Diencephalon (tissue), 1 donor: ENCODE measurements at places on chromosomes 1 and 21. TPM values are rescaled to one million over a fixed set of nuclear protein-coding genes. Genes with fewer than 3 reads are reported as not detected.

Gene RPS8
- 1,149 TPM for total RNA-seq

Gene CYP2J2
- 1.6 TPM for total RNA-seq

Gene TRIM45
- total RNA-seq, result 4.8 TPM

Gene SFN
- total RNA-seq, result not detected

Gene DISC1
- total RNA-seq, result 12.7 TPM

Gene CFAP74
- 1.8 TPM for total RNA-seq

Gene HRNR
- total RNA-seq, result not detected

Gene CCDC185
- total RNA-seq, result 0.23 TPM

Gene ADAMTSL4
- total RNA-seq, result 0.23 TPM

Gene SLFNL1
- 0.92 TPM for total RNA-seq

Gene PTGER3
- total RNA-seq, result 22.1 TPM

Gene CFHR2
- total RNA-seq, result not detected

Gene GRHL3
- total RNA-seq, result 0.23 TPM

Gene CD5L
- 0.69 TPM for total RNA-seq

Gene LYST
- 54.2 TPM for total RNA-seq

Gene HOOK1
- total RNA-seq, result 19.6 TPM

Gene AJAP1
- 25.4 TPM for total RNA-seq
